ENCODE measurements at places on chromosomes 4 and X.

DNA sequence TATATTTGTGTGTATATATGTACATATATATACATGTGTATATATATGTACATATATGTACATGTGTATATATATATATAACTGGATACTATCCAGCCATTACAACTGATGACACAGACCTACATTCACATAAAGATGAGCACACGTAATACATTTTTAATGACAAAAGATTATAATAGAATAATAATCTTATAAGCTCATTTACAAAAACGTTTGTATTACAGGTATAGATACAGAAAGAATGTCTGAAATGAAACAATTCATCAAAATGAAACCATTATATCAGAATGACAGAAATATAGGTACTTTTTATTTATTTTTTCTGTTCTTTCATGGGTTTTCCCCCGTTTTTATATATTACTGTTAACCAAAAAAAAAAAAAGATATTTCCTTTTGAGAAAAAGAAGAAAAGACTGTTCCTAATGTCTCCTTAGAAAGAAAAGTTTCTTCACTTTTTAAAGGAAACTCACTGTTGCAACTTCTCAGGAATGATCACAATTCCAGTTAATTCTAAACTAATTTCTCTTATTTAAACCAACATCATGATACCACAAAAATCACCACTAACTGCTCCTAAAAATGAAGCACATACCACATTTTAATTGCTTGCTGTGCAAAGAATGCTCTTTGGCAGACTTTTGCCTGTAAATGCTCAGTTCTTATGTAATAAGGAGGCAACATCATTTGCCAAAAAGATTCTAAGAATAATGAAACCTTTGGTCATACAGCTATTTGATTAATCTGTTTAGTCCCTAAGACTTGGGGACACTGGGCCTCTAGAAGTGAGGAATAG is 18.9 kb downstream of the LEF1 start:
- no peak for DNase-seq

DNA sequence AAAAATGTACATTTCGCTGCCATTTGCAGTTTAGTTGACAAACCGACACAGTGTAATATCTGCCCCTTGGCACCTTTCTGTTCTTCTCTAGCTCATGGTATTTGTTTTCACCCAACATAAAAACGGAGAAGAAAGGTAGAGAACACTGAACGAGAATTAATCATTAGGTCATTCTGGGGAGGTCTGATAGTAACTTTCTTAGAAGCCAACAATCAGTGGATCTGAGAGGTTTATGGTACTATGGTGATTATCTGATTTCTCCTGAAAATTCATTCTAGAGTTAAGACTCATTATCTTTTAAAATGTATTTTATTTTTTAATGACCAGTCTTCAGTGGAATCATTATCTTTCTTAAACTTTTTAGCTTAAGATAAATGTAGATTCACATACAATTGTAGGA is 8.5 kb downstream of the RAPGEF2 start:
- DNase-seq = no peak

GRCh38 chrX:118935352-118935751 is 39.1 kb upstream of the LONRF3 start:
- DNase-seq = no peak

- no peak for DNase-seq
Measured at GRCh38 chr4:143512978-143513313, 556 bp upstream of the SMARCA5 start.

DNA sequence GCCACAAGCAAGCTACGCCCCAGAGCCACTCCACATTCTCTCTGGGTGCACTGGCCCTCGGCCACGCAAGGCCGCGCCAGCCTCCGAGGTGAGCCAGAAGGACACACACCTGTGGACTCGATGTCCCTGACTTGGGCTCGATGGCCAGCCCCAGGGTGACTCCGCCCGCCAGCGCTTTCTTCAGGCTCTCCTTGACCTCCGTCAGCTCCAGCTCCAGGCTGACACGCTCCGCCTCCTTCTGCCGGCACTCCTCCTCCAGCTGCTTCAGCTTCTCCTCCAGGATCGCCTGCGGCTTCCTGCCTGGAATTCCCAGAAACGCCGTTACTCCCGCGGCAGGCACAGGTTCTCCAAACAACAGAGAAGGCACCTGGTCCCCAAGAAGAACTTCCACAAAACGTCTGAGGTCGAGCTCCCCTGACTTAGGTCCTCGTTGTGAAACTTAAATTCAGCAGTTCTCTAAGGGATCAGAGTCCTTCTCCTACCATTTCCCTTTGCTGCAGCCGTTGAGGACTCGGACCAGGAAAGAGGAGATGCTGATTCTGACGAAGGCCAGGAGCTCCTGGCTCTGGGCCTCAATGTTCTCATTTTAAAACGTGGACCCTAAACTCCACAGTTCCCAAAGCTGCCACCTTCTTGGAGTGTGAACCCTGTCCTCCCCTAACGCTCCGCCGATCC is 166.8 kb downstream of the AFAP1 start:
- no peak for DNase-seq

- no peak for DNase-seq
Measured at GRCh38 chrX:130874751-130875150, 28.3 kb downstream of the ENOX2 start.
